ENCODE measurements at places on chromosomes 16 and 17.

DNA sequence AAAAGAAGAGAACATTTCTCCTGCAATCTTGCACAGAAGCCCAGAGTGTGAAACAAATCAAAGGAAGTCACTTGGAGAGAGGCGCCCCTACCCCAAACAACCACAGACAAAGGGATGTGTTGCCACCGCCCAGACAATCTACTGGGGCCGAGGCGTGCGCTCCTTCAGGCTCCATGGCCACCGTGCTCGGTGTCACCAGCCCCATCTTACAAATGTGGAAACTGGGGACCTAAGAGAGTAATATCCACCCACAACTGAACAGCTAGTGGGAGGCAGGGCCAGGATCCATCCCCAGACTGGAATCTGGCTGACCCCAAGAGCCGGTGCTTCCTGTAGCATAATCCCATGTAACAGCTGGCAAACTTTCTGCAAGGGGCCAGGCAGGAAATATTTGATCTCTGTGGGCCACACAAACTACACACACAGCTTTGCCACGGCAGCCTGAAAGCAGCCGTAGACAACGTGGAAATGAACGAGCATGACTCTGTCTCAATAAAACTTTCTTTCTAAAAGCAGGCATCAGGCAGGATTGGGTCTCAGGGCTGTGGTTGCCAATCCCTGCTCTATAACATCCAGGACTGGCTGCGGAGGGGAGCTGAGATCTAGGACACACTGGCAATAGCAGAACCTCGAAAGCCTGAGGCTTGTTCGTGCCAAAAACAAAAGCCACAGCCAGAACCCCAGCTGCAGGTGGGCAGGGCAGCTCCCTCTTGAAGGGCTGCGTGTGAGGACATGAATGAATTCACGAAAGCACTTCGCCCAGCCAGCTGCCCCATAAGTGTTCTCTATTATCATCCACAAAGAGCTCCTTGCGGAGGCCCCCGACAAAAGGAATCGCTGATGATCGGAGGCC, 26.6 kb upstream of the GINS2 start:
- no peak for DNase-seq

DNA sequence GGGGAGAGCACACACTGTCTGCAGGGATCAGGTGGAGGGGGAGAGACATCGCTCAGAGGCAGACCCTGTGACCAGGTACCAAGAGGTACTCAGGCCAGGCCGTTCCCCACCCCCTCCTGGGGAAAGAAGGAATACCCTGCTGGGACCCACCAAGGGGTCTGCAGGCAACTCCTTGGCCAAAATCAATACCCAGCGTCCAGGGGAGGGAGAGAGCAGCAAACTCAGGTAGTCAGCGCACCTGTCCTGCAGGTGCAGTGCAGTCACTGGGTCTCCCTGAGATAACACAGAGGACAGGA, 57.5 kb upstream of the DOC2B start:
- DNase-seq, result no peak

GRCh38 chr16:3553138-3553923, 23.9 kb downstream of the NLRC3 start:
- no peak for DNase-seq

- DNase-seq, result no peak
Observed at GRCh38 chr16:72111657-72112451, 18.2 kb downstream of the DHX38 start.

DNA sequence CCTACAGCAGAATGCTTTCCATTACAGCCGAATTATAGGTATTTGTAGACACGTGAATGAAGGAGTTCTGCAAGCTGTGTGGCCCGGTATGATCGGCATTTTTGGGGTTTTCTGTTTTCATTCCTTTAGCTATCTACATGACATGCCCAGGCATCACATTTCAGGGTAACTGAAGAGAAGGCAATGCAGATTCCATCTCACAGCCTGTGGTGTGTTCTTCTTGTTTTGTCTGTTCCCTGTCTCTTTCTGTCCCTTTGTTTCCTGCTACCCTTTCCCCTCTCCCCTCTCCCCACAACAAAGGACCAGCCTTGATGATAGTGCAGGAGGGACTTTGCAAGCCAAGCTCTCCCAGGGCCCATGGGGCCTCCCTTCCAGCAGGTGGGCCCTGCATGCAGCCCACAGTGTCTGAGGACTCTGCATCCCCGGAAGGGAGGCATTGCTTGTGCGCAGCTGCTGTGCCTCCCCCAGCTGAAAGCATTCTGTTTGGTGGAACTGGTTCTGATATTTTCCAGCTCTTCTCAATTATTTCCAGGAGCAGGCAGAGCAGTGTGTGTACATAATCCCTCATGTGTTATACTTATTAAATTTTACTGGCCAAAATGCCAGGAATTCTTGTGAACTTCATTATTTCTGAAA, 207.4 kb downstream of the RPTOR start:
- DNase-seq, result no peak

DNA sequence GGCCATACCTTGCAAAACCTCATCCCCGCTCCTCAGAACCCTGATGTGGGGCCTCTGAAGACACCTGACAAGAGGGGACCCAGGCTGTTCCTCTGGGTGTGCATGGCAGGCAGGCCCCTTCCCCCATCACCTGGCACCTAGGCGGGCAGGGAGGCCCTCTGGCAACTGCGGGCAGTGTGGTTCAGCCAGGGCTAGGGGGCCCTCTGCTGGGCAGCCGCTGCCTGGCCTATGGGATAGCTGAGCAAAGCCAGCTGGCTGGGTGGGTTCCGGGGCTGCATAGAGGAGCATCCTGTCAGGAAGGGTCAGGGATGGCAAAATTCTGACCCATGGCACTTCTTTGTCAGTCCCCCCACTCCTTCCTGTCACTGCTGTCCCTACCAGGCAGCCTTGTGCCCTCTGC, 228.7 kb upstream of the ASIC2 start:
- no peak for DNase-seq

DNA sequence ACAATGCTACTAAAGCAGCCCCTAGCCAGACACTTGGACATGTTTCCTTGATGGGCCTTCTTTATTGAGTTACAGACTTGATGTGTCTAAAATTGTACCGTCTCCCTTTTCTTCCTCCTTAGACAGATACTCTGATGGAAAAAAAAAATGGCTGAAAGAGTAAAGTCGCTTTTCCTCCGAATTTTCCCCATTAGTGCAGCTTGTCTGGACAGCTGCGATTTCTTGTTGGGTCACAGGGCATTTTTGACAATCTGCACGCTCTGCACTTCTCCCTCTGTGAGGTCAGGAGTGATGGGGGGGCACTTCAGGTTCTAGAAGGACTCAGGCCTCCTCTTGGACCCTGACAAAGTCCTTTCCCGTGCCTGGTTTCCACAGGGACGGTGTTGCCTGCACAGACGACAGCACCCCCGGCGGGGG, 968 bp upstream of the PRKAR1A start:
- DNase-seq, result no peak

Measured in CD4-positive, alpha-beta T cell treated with Interferon alpha-2 for 1 hour (primary cell).